ENCODE measurements at places on chromosomes 12 and 14. TPM values are rescaled to one million over a fixed set of nuclear protein-coding genes. Genes with fewer than 3 reads are reported as not detected.
A peak's percentile ranks its signal among the peaks of the same experiment; 100 is the strongest.

GRCh38 chr12:120538281-120539156 is 4.4 kb downstream of the RNF10 start:
- DNase-seq, result peak; percentile 81

SUSD6 gene
- total RNA-seq, result 14.8 TPM

SAV1 gene
- total RNA-seq, result 7.7 TPM

DNA sequence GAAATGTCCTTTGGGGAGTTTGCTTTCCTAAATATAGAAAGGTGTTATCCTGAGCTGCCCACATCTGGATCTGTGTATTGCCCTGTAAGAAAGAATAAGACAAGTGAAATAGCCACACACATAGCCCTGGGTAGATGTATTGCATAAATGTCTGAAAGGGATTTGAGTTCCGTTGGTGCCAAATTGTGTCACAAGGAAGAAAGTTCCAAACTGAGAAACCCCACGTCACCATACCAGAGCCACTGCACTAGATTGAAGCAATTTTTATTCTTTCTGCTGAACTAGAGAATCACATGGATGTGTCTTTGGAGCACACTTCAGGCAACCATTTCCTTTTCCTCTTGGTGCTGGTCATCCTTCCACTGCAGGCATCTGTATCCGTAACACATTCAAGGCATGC is 5.0 kb downstream of the RNASE9 start:
- DNase-seq, result no peak

IPO4 gene
- 20.2 TPM for total RNA-seq

RTN1 gene
- 0.65 TPM for total RNA-seq

MED6 gene
- 10.2 TPM for total RNA-seq

DNA sequence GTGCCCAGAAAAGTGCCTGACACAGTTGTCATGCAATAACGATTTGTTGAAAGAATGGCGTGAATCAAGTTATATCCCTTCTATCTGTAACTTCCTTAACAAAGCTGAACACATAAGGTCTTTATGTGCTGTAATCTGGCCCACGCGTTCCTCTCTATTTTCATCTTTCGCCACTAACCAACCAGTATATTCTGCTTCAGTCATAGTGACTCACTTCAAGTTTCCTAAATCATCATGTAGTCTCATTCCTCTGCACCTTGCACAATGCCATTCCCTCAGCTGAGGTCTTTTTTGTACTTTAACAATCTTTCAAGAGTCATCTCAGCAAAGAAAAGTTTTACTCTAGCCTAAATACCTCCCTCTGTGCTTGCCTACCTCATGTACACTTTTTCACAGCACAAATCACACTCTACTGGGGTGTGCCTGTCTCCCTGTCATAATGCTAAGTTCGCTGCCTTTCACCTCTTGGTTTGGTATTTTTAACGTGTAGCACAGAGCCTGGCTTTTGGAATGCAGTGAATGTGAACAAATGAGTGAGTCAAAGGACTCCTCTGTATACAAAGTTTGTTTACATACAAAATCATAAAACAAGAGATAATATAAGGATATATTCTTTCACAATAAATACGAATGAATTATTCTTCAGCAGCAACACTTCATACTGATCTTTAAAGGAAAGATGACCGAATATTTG is 2.9 kb upstream of the CMAS start:
- no peak for DNase-seq

DNA sequence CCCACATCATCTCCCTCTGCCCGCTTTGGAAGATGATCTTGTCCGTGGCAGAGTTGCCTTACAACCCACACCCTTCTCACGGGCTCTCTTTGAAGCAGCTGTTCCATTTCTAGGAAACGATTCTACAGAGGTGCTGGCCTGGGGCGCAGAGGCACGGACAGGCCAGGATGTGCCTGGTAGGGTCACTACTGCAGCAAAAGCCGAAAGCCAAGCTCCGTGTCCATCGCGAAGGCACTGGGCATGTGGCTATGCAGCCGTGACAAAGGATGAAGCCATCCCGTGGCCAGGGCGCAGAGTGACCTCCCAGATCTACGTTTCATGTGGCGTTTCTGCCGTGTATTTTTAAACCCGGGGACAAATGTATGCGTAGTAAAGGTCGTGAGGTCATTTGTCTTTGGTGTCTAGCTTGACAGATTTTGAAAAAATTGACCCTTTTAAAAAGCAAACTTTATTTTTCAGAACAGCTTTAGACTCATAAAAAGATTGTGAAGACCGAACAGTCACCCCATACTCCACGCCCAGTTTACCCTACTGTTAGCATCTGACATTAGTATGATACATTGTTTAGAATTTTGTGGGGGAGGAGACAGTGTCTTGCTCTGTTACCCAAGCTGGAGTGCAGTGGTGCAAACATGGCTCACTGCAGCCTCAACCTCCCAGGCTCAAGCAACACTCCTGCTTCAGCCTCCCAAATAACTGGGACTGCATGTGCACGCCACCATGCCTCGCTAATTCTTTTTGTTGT is 40.4 kb upstream of the NCOR2 start:
- DNase-seq, result no peak

DNA sequence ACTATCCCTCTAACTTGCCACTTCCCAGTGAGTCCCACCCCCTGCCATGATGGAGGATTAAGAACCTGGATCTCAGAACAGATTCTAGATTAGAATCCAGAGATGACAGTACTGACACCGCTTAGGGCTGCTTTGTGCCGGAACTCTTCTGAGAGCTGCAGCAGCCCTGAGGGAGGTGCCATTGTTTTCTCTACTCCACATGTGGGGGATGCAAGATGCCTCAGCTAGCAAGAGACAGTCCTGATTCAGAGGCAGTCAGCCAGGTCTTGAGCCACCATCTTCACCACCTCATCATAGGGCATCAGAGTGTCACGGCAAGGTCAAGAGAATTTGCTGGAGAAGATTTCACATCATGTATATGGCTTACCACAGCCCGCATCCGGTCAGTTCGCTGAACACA is 3.4 kb upstream of the PGAM5 start:
- no peak for DNase-seq

DNA sequence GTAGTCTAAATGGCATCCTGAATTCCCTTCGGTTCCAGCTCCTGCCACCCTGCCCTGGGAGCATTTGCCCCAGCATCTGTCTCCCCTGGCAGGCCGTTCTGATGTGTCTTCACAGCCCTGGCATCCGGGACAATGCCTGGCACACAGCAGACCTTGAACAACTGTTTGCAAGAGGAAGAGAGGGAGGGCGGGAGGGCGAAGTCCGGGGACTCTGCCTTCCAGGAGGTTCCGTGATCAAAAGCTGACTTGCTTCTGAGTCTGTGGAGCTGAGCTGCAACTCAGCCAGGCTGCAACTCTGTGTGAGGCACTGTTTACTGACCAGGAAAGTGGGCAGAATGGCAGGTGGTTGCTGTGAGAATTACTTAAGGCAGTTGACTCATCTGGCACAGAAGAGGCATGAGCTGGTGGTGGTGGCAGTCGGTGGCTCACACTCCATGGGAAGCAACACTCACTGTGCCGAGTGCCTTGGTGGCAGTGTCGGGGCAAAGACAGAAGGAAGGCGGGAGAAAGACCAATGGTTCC is 61.1 kb upstream of the DLK1 start:
- DNase-seq, result no peak

GRCh38 chr14:80059041-80059440 is 152.3 kb downstream of the DIO2 start:
- DNase-seq, result no peak

- no peak for DNase-seq
These were observed 43.9 kb downstream of the FOXA1 start for GRCh38 chr14:37551119-37551518.

DNA sequence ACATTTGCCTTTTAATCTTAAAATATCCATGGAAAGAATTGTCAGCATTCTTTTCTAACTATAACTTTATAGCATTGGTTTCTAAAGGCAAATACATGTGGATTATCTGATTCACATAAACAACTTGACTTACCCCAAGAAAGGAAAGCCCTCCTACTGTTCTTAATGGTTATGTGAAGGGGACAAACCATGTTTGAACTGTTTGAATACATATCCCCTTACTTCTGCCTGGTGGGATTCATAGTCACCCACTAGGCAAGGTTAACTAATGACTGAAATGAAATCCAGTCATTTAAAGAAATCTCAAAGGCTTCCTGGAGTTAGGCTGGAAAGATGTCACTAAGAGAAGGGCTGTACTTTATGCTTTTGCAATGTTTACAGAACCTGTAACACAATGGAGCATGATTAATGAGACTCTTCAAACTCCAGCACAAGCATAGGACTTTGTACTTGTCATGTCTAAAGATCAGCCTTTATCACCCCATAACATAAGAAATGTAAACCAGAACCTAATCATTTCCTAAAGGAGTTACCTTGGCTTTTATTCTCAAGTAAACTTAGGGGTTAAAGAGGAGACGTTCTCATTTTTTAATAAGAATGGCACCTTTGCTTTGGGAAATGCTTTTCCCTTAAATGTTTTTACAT is 10.2 kb upstream of the FLRT2 start:
- DNase-seq, result no peak

CFAP54 gene
- total RNA-seq, result 0.13 TPM

GRCh38 chr12:26279091-26279490 is 83.7 kb downstream of the SSPN start:
- DNase-seq, result no peak

GRCh38 chr14:56422703-56423213 is 156.8 kb upstream of the TMEM260 start:
- DNase-seq, result peak; percentile 61

LRTM2 gene
- not detected for total RNA-seq

DNA sequence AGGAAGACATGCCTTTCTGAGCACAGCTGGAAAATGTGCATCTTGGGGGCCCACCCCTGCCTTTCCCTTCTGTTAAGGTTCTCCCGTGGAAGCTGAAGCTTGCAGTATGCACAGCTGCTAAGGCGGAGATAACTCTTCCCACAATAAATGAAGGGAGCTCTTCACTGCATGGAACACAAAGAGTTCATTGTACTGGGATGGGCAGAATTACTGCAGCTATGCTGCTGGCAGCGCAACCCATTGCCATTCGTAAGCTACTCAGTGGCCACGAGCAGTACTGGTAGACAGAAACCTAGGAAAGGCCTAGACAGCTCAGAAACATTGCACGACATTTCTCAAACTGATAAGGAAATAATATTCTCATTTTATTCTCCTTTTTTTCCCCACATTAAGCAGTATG is 310.2 kb downstream of the MDGA2 start:
- DNase-seq, result no peak

DNA sequence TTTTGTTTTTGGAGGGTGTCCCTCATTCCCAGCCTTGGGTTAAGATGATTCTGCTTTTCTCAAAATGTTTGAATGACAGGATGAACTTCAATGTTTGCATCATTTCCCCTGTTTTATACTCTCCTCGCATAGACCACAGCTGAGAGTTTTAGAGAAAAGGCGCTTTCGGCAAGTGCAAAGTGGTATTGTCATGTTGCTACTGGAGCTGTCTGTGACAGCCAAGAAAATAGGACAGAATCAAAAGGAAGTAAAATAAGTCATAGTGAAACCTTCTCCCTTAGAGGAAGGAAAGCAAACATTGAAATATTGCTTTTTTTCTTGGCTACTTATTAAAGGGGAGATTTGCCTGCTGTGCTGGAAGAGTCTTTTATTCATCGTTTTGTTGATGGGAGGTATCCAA is 33.5 kb upstream of the ARHGAP5 start:
- no peak for DNase-seq

DNA sequence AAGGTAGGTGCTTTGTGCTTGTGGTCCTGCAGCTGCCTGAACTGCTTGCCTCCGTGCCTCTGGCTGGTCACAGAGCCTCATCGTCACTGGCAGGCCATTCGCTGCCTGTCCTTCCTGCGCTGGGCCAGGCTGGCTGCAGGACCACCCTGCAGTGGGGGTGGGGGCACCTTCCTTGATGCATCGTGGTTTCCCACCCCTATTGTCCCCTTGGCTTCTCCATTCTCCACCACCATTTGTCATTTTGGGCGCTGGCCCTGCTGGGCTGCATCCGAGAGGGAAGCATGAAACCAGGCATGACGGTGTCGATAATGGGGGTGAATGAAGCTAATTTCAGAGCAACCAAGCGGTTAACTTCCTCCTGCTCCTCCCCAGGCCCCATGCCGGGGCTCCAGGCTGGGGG is 127.7 kb downstream of the NRXN3 start:
- no peak for DNase-seq

GRCh38 chr12:119661882-119662281 is 6.1 kb upstream of the PRKAB1 start:
- DNase-seq, result no peak

- no peak for DNase-seq
These were observed 16.7 kb downstream of the DUSP6 start for GRCh38 chr12:89335452-89336244.

ADAMTS20 gene
- total RNA-seq, result not detected

DNA sequence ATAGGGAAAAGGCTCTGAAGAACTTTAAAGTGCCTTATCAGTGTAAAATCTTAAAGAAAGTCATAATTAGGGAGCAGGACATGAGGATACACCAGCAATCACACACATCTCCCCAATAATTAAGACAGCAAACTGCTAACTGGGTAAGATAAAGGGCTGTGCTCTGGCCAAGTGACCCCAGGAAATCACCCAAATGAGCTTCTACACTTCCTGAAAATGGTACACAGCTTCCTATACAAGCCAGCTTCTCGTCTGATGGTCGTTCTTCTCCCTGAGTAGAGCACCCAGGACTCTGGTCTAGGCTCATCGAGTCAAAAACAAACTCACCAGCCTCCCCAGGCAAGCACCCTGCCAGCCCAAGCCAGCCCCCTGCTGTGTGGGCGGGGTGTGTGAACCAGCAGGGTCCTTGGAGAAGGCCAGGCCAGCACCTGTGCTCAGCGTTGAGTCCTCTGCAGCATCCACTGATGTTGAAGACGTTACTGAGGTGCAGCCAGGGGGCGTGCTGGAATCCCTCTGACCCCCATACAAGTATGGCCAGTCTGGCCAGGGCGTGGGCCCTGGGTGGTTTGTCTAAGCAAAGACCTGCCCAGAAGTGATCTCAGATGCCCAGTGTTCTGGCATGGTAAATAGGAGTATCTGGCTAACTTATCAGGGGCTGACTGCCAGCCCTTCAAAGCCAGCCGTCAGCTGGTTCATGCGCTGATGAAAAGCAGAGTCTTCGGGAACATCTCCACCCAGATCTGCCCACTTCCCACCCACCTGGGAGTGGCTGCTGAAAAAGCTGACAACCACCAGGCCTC is 41.4 kb downstream of the ACTN1 start:
- peak; percentile 96 for DNase-seq

KRT74 gene
- total RNA-seq, result not detected

ESR2 gene
- 0.08 TPM for total RNA-seq

RXYLT1 gene
- 9.8 TPM for total RNA-seq
